ENCODE measurements at places on chromosomes 3 and 15.

DNA sequence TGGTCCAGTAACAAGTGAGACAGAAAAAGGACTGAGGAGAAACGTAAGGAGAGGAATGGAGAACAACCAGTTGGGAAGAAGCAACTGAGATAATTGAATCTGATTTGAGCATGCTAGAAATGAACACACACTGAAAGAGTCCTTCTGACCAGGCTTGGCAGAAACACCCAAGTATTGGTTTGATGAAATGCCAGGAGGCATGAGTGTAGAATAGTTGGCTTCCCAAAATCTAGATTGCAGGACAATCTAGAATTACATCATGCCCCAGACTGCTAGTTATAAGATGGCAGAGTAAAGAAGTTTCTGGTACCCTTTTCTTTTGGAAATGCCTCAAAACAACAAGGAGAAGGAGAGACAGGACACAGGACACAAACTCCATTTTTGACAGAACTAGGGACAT is 189.7 kb upstream of the STT3B start:
- no peak for DNase-seq

GRCh38 chr15:83092309-83092976 is 15.0 kb upstream of the TM6SF1 start:
- no peak for DNase-seq

GRCh38 chr15:67068710-67069400 is 3.5 kb downstream of the SMAD3 start:
- DNase-seq: no peak

DNA sequence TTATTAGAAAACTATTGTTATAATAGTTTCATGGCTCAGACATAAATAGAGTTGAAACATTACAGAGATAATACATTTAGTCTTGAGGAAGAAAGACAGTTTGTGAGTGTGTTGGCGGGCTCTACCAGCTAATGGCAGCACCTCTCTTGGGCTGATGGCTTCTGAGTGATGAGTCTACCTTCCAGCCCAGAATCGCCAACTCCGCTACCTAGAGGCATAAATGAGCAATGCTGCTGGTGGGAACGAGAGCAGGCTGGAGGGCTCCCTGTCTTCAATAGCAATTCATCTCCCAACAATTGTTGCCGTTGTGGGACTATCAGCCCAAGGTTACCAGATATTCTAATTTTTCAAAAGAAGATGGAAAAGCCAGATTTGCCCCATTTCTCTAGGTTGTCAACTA is 388.7 kb downstream of the FOXP1 start:
- no peak for DNase-seq

DNA sequence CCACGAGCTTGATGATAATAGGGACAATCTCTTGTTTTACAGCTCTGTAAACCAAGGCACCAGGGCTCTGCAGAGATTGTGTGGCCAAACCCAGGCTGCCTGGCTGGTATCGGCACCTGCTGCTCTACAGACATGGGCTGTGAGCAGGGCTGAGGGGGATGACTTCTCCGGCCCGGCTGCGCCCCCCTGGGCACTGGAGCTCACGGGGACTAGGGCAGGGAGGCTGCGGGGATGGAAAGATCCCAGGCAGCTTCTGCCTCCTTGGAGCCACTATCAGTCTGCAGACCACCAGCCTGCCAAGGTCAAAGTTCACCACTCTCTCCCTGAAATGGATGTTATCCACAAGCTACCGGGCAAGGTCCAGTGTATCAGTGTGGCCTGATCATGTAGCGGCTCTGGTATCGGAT is 22.0 kb upstream of the PIGZ start:
- DNase-seq: no peak

DNA sequence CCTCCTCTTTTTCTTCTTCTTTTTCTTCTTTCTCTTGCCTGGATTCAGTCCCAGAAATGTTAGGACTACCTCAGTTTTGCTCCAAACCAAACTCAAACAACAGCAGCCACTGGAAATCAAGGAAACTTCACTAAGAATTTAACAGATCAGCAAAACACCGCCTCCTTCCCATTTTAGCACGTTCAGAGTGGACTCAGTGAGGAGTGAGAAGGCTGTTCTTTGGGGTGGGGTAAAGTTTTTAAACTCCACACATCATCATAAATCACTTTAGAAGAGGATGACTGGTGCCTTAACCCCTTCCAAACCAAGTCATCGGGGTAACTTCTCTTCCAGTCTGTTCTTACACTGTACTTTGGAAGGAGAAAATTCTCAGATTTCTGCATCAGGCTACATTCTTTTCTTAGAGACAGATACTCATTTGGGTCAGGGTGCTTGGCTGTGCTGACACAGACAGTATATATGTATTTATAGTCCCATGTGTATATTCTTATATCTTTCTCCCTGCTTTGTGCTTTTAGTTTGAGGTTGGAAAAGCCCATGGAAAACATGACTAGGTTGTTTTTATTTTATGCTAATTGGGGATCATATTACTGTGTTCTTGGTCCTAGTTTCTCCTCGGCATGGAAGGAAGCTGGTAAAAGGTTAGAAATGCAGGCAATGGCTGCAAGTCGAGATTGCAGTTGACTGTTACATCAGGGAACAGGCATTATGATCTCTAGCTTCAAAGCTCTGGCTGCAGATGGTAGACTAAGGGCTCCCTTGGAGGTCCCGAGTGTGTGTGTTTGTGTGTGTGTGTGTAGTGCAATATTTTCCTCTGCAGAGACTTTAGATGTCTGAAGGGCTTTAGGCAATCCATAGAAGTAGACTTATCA is at the start of gene CCDC80:
Gene CCDC80, minus strand, starts transcription at position 214 of the 872 bp plus-strand sequence. CDS start 1,238 bp downstream, outside the sequence.
- DNase-seq: no peak

GRCh38 chr3:185532901-185533300 is 19.5 kb downstream of the LIPH start:
- no peak for DNase-seq

DNA sequence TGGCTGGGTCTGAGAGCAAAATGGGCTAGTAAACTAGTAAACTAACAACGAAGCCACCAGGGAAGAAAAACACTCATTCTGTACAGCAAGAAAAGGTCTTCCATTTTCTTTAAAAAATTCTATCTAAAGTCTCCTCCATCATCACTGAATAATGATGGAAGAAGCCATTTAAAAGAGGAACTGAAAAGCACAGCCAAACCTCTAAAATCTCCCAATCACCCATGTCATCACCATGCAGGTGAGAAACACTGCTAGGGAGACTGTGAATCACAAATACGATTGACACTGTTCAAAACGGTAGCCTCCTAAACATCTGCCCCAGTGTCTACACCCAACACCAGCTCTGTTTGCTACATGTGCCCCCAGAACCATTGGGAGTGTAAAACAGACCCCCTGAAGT is 140.4 kb downstream of the RORA start:
- DNase-seq: no peak

- DNase-seq: no peak
Observed at GRCh38 chr15:76353023-76353577, 16.5 kb downstream of the ISL2 start.

DNA sequence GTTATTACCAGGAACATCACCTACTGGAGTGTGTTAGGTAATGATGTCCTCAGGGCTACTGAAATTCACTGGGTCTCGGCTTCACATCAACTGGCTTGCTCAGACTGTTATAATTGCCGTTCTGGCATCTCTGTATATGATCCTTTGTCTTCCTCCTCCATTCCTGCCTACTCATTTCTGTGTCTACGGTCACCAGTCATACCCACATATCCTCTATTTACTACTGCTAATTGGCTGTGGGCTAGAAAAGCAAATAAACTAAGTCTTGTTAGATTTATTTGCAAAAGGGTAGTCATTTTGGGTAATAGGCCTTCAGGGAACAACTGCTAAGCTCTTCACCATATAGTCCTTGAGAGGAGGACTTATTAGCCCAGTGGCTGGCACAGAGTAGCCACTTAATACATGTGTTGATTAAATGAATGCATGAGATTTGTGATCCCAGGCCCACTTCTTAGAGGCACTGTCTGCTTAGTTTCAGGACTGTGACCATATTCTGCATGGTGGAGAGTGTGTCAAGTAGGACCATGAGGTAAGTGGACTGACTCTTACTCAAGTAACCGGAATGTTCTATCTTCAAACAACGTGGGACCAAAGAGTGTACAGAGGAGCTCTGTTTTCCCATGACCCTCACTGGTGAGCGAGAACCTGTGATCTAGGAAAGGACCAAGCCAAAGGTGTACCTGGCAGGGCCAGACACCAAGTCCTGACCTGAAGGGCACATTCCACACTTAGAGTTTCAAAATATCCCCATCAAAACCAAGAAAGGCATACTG is 13.2 kb downstream of the ZDHHC3 start:
- no peak for DNase-seq

DNA sequence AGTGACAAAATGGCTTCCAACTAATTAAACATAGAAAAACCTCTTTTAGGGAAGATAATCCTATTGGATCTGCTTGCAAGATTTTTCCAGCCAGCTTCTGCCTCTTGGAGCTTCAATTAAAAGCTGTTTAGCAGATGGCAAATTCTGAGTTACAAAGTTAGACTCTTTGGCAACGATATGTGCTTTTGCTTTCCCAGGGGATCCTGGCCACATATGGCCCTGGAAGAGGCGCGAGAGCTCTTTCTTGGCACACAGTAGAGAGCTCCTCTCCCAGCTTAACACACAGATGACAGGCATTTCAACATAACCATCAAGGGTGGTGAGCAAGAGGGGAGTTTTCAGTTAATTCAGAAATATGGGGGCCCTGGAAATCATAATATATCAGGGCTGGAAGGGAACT is 41.6 kb upstream of the GALNT15 start:
- no peak for DNase-seq

DNA sequence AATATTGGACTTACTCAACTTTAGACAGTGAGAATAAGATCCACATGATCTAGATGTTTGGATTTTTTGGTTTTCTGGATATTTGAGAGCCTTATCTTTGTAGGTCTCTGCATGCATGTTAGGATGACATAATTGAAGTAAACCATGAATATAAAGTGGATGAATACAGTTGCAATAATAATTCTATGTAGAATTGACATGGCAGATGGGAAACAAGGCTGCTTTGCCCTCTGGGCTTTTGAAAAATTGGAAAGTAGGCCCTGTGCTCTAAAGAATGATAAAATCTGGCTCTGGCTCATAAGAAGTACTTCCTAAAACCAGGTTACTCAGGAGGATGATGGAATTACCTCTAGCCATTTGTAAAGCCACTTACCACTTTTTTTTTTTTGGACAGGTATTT is 86.9 kb downstream of the ZNF609 start:
- DNase-seq: no peak

DNA sequence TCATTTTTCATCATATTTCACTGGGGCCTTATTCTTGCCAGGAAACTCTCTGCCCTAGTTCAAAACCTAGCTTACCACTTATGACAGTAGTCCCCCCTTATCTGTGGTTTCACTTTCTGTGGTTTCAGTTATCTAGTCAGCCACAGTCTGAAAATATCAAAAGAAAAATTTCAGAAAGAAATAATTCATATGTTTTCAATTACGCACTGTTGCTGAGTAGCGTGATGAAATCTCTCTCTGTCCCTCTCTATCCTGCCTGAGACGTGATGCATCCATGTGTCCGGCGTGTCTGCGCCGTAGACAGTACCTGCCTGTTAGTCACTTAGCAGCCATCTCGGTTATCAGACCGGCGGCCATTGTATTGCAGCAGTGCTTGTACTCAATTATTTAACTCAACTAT is 369.9 kb upstream of the MCTP2 start:
- no peak for DNase-seq

- no peak for DNase-seq
Observed at GRCh38 chr3:146577662-146578061, 27.5 kb downstream of the PLSCR5 start.

DNA sequence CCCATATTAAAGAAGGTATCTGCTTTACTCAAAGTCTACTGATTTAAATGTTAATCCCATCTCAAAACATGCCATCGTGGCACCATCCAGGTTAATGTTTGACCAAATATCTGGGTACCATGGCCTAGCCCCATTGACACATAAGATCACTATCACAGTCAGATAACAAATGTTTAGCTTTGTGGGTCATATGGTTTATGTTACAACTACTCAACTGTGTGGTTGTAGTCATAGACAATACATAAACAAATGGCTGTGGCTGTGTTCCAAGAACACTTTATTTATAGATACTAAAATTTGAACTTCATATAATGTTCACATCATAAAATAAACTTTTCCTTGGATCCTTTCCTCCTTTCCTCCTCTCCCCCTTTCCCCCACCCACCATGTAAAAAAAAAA is 9.8 kb upstream of the SNRPN start:
- DNase-seq: no peak

GRCh38 chr15:99437315-99438223 is 128.2 kb upstream of the MEF2A start:
- DNase-seq: no peak

DNA sequence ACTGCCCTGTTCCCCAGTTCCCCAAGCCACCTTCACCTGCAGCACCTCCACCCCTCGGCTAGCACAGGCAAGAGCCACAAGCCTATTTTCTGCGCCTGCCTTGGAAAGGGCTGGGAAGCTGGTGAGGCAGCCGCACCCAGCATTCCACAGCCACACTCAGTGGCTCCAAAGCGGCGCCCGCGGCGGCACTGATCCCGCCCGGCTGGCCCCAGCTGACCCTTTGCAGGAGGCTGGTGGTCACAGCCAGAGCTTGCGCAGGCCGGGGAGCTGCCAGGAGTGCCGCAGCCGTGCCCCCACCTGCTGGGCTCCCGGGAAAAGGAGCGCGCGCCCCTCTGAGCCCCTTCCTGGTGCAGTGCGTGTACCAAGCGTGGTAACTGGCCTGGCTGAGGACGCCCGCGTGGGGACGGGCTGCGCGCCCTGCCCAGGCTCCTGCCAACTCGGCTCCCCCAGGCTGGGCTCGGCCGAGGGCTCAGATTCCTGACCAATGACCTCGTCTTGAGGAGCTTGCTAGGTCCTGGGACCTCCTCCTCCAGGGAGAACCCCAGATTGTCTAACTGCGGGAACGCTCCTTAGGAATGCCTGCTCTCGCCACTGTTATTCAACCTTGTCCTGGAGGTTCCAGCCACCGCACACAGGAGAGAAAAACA is 13.3 kb downstream of the GRAMD2A start:
- no peak for DNase-seq

DNA sequence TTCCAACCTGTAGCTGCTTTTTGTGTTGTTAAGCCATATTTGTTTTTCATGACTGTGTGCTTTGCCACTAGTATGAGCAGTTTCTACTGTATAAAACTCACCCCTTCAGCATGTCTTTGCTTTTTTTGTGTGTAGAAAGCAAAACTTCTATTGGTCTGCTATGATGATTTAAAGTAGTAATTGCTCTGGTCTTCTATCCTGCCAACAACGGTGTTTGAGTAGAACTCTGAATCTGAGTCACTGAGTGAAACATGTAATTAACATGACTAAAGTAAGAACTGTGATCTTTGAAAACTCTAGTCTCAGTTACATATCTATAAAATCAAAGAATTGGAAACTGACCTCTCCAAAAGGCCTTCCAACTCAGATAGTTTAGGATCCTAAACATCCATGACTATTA is 133.6 kb downstream of the TPRG1 start:
- DNase-seq: no peak

DNA sequence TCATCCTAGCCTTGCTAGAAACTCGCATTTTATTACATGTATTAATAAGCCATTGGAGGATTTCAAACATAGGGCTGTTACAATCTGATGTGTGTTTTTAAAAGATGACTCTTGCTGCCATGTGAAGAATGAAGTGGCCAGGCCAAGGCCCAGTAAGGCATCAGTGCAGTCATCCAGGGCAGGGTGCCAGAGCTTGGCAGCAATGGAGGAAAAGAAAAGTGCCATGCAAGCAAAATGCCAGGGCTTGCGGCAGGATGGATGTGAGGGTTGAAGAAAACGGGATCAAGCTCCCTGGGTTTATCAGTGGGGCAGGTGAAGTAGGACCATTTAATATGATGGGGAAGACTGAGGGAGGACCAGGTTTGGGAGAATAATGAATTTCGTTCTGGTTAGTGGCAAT is 183.6 kb downstream of the MINAR1 start:
- no peak for DNase-seq

- DNase-seq: no peak
Observed at GRCh38 chr3:181773921-181774320, 62.2 kb downstream of the SOX2 start.
